ENCODE measurements at places on chromosomes 2 and 18.

- DNase-seq: no peak
Observed at GRCh38 chr2:38185012-38185491, 109.1 kb upstream of the CYP1B1 start.

DNA sequence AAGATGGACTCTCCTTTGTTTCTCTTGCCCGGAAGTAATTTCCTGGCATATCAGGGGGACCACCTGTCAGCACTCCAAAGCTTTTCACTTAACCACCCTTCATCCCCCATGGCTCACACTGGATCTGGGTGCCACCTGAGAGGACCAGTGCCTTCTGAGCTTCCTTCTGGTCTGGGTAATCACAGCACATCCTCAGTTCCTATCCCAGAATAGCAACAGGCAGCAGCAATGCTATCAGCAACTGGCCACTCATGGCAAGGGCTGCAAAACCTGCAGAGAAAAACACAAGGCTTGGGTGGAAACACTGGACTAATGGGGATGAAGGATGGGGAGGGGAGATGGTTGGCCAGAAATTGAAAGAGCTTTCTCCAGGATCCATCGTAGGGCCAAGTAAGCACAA lies 59.9 kb upstream of the STPG4 start:
- DNase-seq: peak; percentile 63

DNA sequence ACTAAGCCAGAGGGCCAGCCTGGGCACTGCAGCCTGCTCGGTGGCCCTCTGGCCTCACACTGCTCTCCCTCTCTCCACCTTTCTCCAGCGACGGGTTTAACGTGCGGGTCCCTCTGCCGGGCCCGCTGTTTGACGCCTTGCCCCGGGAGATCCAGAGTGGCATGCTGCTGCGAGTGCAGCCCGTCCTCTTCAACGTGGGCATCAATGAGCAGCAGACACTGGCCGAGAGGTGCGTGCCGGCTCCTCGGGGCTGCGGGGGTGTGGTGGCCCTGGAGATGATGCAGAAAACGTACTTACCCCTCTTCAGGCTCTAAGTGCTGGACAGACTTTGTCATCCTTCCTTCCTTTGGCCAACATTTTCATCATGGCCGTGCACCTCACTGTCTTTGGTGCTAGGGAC lies 42.4 kb downstream of the COA5 start:
- DNase-seq: no peak

DNA sequence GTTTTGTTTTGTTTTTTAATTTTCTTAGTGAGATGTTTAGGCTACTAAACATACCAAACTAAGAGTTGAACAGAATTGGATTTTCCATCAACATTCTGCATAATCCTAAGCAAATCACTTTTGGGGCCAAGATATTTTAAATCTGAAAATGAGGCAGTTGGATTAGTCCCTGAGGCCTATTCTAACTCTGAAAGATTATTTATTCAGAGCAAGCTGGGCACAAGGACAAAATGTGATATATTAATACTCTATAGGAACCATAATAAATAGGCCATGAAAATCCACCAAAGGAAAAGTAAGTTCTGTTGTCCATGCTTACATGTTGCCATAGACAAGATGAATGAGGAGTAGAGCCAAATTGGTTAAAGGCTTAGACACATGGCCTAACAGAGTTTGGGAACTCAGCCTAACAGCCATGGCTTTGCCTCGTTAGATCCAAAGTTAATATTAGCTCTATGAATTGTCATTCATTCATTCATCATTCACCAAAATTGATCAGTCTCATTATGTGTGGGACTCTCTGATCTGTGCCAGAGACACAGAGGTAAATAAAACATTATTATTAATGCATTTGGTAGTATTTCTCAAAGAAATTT lies 183.5 kb downstream of the SCG2 start:
- DNase-seq: no peak

Measured in NCI-H146 (cell line).